ENCODE measurements at places on chromosomes 1 and 21.

- DNase-seq, result no peak
Measured at GRCh38 chr1:92655197-92655801, 129.6 kb downstream of the EVI5 start.

DNA sequence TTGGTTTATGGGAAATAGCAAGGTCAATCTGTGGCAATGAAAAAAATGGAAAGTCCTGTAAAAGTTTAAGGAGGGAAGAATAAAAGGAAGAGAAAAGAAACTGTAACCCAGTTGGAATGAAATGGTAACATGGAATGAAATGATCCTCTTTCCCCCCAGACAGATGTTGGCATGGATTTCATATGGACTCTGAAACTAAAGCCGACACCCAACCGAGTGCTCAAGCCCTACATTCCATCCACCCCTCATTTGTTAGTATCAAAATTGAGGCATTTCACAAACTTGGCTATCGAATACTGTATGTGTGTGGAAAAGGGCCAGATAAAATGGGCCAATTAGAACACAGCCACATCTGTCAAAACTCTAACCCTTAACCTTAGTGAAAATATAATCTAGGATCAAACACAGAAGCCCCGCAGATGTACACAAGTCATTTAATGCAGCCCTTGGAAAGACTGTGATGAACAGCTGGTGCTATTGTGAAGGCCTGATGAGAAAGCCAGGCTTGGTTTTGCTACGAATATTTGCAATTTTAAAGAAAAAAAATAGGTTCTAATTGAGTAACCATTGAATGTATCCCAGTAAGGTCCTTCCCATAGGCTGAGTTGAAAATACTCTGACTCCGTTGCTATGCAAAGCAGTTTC lies 72.6 kb upstream of the RGL1 start:
- DNase-seq, result no peak

GRCh38 chr1:207323425-207324225 lies 2.1 kb downstream of the CD55 start:
- no peak for DNase-seq

GRCh38 chr1:239558991-239559390 lies 172.6 kb downstream of the CHRM3 start:
- DNase-seq, result no peak
